Activated T-cell treated with anti-CD3 and anti-CD28 coated beads for 48 hours (primary cell): ENCODE measurements at places on chromosomes 1 and 21.

DNA sequence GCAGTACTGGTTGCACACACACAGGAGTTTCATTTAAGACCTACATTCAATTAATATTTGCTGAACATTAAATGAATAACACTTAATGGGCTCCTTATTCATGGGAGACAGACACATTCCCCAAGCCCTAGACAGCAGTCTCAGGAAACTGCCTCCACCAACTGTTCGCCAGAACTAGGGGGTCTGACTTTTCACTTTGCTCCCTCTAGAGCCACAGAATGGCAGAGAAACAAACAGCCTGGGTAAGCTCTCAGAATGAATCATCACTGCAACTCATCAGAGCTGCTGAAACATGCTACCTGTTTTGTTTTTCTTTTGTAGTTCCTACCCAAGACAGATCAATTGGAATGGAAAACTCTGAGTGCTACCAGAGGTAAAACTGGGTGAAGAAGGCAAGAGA is 31.7 kb downstream of the ELK4 start:
- no peak for DNase-seq

GRCh38 chr1:87939444-87939843 is 610.8 kb downstream of the LMO4 start:
- DNase-seq: no peak

GRCh38 chr1:81700728-81701470 is 99.8 kb upstream of the ADGRL2 start:
- DNase-seq: no peak

DNA sequence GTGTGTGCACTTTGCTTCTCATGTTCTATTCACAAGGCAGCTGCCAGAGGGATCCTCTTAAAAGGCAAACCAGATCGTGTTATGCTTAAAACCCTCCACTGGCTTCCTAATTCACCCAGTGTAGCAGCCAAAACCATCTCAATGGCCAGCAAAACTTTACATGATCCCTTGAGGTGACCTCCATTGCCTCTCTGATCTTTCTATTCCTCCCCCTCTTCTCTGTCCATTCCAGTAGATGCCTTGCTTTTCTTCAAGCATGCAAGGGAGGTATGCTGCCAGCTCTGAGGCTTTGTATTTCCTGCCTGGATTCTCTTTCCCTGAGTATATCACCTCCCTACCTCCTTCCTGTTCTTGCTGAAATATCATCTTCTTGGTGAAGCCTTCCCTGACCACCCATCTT is 93.2 kb upstream of the KCNK2 start:
- DNase-seq: no peak

- no peak for DNase-seq
Measured at GRCh38 chr21:33234635-33235520, 5.1 kb downstream of the IFNAR2 start.

DNA sequence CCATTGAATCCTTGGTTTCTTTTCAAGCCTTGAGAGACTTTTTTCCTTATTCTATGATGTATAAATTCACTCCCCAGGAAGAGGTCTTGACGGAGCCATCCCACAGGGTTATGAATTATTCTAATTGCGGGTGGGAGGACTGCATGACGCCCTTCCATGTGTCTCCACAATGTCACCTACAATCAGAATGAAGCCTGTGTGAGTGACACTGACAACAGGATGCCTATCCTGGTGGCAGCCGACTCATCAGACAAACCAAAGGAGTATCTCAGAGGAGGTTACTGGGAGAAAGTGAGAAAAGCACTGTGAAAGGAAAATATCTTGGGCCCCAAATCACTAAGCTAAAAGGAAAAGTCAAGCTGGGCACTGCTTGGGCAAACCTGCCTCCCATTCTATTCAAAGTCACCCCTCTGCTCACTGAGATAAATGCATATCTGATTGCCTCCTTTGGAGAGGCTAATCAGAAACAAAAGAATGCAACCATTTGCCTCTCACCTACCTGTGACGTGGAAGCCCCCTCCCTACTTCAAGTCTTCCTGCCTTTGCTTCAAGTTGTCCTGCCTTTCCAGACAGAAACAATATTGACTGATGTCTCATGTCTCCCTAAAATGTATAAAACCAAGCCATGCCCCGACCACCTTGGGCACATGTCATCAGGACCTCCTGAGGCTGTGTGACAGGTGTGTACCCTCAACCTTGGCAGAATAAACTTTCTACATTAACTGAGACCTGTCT is 98.4 kb downstream of the SMYD2 start:
- DNase-seq: no peak

GRCh38 chr1:185823467-185823866 is 89.3 kb downstream of the HMCN1 start:
- DNase-seq: no peak
